ENCODE measurements at places on chromosomes 5 and 9. TPM values are rescaled to one million over a fixed set of nuclear protein-coding genes. Genes with fewer than 3 reads are reported as not detected.

SLC36A3 gene
- not detected for total RNA-seq

PHYHD1 gene
- 4.6 TPM for total RNA-seq

ITGA1 gene
- 83.1 TPM for total RNA-seq

FGFR4 gene
- 4.8 TPM for total RNA-seq

SLC4A9 gene
- total RNA-seq: not detected
